ENCODE measurements at places on chromosomes 6 and 20. TPM values are rescaled to one million over a fixed set of nuclear protein-coding genes. Genes with fewer than 3 reads are reported as not detected.

- ATAC-seq = no peak
These were observed 165.9 kb upstream of the ATXN1 start for GRCh38 chr6:16927205-16927604.

- no peak for ATAC-seq
These were observed 28.9 kb upstream of the C6orf58 start for GRCh38 chr6:127547904-127548649.

DNA sequence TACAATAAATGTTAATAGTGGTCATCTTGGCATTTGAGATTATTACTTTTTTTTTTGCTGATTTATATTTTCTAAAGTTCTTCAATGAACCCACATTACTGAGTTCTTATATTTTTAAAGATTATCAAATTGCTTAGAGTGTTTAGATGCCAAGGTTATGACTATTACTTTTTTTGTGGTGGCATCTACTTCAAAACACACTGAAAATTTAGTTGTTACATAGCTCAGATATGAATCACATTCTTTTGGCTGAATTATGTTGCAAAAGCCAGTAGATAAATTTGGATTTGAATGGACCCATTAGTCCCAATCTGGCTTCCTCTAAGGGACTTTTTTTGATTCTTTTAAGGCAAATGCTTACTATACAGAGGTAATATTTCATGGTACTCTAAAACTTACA is 8.9 kb downstream of the UTRN start:
- ATAC-seq = no peak

- no peak for ATAC-seq
These were observed 21.8 kb downstream of the LMBRD1 start for GRCh38 chr6:69774740-69775584.

- no peak for ATAC-seq
These were observed 263.4 kb upstream of the MAN1A1 start for GRCh38 chr6:119612911-119613381.

DNA sequence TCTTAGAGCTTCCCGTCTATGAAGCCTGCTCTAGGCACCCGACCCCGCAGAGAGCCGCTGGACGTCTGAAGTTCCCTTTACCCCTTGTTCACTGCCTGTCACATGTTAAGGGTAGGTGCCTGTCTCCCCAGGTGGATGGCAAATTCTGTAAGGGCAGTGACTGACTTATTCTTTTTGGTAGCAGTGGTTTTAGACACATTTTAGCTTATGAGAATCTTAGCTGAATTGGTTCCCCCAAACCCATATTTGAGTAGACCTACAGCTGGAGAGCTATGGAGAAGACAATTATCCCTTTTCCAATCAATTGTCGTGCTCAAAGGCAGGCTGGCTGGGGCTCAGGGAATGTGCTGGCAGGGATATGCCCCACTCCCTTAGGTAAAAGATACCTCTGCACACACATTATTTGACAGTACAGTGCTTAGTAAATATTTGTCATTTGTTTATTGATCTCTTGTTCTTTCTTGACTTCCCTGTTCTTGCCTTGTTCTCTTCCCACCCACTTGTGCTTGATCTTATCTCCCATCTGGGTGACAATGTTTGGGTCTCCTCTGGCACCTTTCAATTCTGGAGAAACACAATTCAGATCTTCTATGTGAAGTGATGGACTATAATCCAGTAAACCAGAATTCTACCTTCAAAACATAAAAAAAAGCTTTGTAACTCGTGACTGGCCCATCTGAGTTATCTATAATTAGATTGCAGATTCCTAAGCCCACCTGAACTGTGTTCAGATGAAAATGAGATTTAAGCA is 114.3 kb upstream of the SLC2A12 start:
- no peak for ATAC-seq

DNA sequence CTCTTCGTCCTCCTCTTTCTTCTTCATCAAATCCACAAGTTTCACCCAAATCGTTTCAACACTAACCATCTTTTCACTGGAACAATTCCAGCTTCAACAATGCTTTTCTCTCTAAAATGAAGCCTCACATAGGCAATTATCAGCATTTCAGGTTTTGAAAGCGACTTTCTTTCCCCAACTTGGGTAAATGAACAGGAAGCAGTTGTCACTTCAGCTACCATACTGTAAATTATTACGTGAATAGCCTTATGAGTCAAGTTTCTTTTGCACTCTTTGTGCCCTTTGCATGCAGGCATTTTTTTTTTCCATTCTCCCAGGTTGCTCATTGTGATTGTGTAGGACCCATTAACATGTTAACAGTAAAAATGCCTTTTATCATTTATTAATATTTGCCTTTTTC is 121.7 kb upstream of the BTBD3 start:
- no peak for ATAC-seq

DNA sequence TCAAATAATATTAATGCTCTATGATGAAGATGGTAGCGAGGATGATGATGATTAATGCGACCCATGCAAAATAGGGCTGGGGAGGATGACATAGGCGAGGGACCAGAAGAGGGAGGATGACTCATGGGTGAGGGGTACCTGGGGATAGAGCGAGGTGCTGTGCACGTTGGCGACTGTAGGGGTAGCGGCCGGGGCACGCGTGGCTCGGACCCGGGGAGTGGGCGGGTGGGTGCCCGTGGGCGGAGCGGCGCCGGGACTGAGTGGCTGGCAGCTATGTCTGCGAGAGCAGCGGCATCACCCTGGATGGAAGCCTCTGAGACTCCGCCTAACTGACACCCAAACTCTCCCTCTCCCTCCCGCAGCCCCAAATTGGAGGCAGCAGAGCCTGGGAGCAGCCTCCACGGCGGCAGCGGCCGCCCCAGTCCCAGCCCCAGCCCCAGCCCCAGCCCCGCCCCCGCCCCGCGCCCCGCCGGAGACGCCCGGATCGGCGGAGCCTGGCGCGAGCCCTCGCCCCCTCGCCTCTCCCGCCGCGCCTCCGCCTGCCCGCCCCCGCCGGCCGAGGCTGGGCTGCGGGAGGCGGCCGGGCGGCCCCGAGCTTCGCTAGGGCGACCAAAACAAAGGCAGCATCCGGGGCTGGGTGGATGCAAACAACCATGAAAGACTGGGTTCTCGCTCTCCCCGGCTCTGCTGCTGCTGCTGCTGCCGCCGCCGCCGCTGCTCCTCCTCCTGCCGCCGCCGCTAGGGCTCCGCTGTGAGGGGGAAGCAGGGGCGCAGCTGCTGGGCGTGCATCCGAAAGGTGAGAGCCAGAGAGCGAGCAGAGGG is at the start of gene RIMS1:
Gene RIMS1, plus strand, starts transcription at position 367 of the 822 bp plus-strand sequence. CDS start 474 bp downstream, outside the sequence.
- peak; percentile 27 for ATAC-seq

DNA sequence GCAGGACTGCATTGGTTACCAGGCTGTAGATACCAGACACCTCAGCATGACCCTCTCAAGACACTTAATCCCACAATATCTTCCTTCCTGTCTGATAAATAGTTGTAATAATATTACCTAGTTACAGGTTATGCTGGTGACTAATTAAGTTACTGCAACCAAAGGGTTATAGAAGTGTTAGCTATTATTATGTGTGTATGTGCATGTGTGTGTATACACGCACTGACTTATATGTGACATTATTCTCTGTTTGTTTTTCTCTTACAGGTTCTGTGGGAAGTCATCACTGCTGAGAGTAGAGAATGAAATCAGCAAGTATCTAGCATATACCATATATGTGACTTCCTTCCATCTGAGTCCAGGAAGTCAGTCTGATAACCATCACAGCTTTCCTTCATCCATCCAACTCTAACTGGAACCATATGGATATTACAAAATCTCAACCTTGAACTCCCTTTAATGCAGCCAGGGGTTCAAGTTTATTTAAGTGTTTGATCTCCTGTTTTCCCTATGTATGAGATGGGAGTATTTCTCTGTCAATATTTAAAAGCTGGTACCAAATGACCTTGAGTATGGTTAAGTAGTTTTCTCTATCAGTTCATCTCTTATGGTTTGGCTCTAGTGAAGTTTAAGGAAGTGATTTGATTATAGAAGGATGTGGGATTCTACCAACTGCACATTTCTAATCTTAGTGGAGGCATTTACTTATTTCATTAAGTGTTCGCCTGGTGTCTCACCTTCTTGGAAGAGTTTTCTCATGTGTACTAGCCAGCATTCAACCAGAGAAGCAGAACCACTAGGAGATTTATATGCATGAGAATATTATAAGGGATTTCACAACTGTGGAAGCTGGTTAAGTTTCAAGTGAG is 313.2 kb downstream of the HIVEP2 start:
- ATAC-seq = no peak

- ATAC-seq = no peak
These were observed 40.2 kb downstream of the PPP1R3G start for GRCh38 chr6:5125152-5126006.

GRCh38 chr20:5180933-5181332 is 54.1 kb downstream of the CDS2 start:
- ATAC-seq = no peak

DNA sequence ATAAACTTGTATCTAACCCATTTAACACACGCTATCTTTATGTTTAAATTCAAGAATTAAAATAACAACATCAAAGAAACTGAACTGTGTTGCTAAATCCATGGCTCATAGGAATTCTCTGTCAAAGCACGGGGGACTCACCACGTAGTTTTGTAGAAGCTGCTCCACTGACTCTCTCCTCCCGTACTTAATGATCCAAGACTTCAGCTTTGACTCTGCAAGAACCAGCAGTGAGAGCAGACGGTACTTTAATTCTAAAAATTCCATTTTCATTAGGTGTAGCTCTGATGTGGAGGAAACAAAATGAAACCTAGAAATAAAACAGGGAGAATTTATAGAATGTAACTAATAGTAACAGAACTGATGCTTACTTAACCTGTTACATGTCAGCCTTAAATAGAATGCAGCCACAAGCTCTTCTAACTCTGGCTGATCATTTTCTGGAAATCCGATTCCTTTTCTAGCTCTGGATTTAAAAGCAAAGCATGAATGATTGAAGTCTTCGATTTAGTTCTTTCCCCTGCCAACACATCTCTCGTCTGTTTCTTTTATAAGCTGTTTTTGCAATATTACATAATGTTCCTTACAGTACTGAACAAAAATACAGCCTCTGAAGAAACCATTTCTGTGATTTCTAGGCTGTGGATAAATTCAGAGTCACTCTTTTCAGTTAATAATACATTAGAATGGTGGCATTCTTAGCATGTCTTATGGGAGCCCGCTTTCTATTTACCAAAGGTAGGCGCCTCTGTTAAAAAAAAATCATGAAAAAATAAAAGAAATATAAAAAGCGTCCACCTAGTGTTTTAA is 165.5 kb downstream of the SYNE1 start:
- no peak for ATAC-seq

DNA sequence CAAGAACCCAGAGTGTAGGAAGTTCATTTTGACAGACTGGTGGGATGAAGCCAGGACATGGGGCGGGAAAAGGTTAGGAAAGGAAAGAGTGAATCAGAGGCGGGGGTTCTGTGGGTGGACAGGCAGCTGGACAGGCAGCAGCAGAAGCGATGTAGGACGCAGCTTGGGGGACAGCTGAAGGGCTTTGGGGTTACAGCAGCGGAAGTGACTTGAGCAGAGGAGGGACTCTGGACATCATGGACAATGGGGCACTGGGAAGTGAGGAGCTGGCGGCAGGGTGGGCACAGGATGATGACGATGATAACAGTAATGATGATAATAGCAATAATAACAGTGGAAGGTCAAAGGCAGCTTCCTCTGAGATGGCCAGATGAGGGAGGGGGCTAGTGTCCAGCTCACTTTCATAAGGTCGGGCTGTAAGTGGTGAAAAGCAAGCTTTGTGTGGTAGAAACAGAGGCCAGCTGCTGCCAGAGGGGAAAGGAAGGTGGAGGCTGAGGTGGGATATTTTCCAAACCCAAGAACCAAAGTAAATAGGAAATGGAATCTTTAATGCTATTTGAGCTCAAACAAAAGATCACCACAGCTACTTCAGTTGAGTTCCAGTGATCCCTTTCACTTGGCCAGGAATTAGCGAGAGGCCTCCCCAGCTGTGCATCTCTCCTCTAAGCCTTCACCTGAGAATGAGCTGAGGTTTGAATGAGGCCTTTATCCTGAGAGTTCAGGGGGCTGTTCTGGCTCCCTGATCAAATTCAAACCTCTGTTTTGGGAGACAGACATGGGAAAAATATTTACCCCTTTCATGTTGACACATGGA is 433.5 kb downstream of the DHX35 start:
- no peak for ATAC-seq

GRCh38 chr6:134740473-134741199 is 209.3 kb downstream of the ALDH8A1 start:
- ATAC-seq = no peak

DNA sequence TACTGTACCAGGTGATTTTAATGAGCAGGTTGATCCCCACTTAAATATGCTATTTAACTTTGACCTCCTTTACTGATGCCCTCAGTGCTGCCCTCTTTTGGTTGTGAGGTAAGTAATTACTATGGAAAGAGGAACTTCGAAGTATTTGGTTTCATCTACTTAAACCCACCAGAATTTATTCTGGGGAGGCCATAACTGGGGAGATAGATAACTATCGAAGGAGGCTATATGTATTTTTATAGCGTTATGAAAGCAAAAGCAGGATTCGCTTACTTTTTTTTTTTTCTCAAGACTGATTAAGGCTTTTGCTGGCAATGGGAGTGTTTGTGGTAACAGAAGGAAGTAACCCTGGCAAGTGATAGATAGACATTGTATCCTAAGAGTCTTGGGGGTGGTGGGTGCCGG is 168.9 kb upstream of the CENPW start:
- ATAC-seq = no peak

- no peak for ATAC-seq
These were observed 78.2 kb downstream of the ELOVL4 start for GRCh38 chr6:79869184-79869583.

DNA sequence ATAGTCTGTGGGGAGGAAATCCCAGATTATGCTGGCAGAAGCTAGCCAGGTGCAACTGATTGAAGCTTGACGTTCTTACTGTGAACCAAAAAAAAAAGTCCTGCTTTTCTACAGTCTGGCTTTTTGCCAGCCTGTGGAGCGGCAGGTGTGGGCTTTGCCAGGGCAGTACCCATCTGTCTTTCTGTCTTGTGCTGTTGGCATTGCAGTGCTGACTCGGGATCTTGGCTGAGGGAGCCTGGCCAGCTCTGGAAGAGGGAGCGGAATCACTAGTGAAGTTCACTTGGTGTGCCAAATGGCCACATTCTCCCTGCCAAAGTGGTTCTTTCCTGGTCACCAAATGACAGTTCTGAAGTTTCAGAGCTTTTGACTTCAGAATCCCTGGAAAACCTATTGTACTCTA is 5.0 kb downstream of the KIF3B start:
- no peak for ATAC-seq

- no peak for ATAC-seq
These were observed 230.4 kb downstream of the BCKDHB start for GRCh38 chr6:80336911-80337310.

DNA sequence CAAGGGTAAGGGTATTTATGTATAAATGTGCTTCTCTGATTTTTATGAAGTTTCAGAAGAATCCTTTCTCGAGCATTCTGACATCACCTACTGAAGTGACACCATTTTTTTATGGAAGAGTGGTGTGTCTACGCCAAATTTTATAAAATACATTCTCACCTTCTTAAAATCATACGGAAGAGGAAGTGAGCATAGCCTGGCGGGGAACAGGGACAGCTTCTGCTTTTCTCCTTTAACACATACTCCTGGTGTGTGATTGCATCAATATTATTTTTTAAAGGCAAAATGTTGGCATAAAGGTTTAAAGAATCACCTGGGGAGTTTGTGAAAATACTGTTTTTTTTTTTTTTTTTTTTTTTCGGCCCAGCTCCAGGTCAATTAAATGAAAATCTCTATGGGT is 733.6 kb upstream of the MAN1A1 start:
- no peak for ATAC-seq

The DACT2 gene
- 4.3 TPM for total RNA-seq

The RXRB gene
- 38.8 TPM for total RNA-seq

The HLA-DPB1 gene
- 86.3 TPM for total RNA-seq

The MOG gene
- total RNA-seq = not detected

The PAX1 gene
- total RNA-seq = not detected

The PGK2 gene
- total RNA-seq = not detected

The SNAP25 gene
- total RNA-seq = 0.47 TPM

The C6orf15 gene
- not detected for total RNA-seq

The PHACTR3 gene
- 0.59 TPM for total RNA-seq

The BCAS4 gene
- total RNA-seq = 18.7 TPM

The HLA-A gene
- total RNA-seq = 526 TPM

Data from gastroesophageal sphincter (tissue), 4 donors.